ENCODE measurements at places on chromosomes 7 and 10. TPM values are rescaled to one million over a fixed set of nuclear protein-coding genes. Genes with fewer than 3 reads are reported as not detected.
A peak's percentile ranks its signal among the peaks of the same experiment; 100 is the strongest.

The ADCY1 gene
- 5.5 TPM for total RNA-seq

The HOXA7 gene
- total RNA-seq: 6.2 TPM

DNA sequence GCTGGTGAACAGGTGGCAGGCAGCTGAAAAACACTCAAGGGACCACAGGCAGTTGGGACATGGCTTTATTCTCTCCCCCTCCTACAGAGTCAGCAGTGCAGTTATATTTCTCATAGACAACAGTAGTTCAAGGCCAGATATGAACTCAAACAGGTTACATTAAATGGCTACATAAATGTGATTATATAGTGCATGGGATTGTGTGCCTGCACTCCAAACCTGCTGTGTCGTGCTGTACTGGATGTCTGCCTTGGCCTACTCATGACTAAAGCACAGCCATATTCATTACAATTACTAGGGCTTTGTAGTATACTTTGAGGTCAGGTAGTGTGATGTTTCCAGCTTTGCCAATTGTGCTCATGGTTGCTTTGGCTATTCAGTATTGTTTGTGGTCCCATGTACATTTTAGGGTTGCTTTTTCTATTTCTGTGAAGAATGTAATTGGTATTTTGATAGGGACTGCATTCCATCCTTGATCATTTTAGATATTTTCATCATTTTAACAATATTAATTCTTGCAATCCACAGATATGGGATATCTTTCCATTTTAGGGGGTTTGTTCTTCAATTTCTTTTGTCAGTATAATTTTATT lies 393.6 kb downstream of the CNTNAP2 start:
- DNase-seq: no peak

- DNase-seq: no peak
Observed at GRCh38 chr10:85617751-85618546, 748.6 kb downstream of the GRID1 start.

- DNase-seq: peak; percentile 68
Observed at GRCh38 chr7:114084472-114085312, 165.9 kb upstream of the PPP1R3A start.

- no peak for DNase-seq
Observed at GRCh38 chr7:97001656-97002554, 3.4 kb upstream of the DLX6 start.

GRCh38 chr10:78066728-78067430 lies 33.2 kb downstream of the RPS24 start:
- DNase-seq: no peak

DNA sequence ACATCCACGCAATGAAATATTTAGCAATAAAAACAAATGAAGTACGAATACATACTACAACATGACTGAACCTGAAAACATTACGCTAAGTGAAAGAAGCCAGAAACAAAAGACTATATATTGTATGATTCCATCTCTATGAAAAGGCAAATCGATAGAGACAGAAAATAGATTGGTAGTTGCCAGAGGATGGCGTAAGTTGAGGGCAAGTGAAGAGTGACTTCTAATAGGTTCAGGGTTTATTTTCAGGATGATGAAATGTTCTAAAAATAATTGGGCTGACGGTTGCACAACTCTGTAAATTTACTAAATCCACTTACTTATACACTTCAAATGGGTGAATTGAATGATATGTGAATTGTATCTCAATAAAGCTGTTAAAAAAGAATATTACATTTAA lies 39.5 kb upstream of the TECTB start:
- no peak for DNase-seq
